Skin of body (tissue), 3 donors: ENCODE measurements at places on chromosomes 7 and 10.

DNA sequence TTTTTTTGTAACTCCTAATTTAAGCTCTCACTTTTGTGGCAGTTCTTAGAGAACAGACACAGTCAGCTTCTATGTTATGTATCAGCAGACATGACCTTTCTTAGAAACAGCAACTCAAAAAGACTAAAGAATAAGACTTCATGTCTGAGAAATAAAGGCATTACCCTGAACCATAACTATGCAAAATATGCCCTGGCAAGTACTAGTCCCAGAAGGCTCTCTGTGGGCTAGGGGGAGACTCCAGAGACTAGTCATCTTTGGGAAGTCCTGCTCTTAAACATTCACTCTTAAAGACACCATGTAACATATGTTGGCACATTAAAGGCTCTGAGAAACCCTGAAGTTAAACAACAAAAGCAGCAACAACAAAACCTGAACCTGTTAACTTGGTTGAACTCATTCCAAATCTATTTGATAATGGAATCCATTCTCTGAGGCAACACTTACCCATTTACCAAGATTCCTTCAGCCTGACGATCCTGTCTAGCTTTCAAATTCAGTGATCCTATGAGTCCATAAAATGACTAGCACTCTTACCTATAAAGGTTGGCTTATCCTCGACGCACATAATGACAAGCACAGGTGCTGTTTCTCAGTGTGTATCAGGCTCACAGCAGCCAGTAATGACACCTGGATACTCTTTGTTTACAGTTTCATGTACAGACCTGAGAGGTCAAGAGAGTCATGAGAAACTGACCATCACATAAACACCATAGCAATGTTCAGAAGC lies 62.3 kb downstream of the OSBPL3 start:
- DNase-seq = no peak

DNA sequence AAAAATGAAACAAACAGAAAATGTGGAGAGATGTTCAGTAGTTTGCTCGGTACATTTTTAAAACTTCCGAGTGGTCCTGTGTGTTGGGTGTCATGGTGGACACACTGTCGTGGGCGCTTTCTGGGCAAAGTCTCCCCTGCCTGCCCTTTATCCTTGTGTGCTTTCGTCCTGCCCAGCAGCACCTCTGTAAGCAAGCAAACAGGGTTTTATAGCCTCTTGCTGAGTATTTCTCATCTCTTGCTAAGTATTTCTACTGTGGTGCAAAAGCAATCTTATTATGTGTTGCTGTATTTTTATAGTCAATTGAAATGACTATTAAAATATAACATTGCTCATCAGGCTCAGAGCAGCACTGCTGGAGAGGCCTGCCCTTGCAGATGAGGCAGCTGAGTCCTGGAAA lies 48.7 kb downstream of the DOCK1 start:
- DNase-seq = no peak

DNA sequence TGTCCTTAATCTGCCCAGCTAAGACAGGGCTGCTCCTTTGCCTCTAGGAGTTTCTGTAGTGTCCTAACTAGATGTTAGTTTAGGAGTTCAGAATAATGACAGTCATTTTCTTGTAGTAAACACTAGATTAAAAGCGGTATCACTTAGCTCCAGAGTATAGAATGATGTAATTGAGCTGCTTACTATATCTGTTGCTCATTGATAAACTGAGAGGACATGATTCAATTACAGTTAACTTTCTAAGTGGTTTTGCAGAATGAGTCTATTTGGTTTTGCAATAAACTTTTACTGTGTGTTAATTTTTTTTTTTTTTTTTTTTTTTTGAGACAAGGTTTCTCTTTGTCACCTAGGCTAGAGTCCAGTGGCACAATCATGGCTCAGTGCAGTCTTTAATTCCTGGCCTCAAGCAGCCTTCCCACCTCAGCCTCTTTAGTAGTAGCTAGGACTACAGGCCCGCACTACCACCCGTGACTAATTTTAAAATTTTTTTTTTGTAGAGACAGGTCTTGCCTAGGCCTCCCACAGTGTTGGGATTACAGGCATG lies 1.8 kb downstream of the STMP1 start:
- DNase-seq = no peak

GRCh38 chr10:75726522-75727483 lies 295.4 kb downstream of the LRMDA start:
- no peak for DNase-seq

GRCh38 chr7:74026903-74027682 lies 880 bp upstream of the ELN start:
- DNase-seq = peak; percentile 68
